ENCODE measurements at places on chromosomes 6 and 20.

DNA sequence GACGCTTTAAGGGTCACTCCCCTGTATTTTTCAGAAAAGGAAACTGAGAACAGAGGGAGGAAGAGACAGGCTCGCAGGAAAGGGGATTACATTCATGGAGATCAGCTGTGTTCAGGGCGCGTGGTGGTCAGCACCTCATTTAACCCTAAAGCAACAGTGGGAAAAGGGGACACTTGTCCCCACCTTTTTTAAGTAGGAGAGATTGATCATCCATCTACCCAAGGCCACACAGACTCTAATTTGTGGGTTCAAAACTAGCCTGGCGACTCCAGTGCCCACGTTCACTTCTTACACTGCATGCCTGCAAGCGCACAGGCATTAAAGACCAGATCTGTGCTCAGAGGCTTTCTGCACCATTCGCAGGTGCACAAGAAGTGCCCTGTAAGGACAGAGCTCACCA lies 167.9 kb upstream of the SNX9 start:
- DNase-seq: no peak

DNA sequence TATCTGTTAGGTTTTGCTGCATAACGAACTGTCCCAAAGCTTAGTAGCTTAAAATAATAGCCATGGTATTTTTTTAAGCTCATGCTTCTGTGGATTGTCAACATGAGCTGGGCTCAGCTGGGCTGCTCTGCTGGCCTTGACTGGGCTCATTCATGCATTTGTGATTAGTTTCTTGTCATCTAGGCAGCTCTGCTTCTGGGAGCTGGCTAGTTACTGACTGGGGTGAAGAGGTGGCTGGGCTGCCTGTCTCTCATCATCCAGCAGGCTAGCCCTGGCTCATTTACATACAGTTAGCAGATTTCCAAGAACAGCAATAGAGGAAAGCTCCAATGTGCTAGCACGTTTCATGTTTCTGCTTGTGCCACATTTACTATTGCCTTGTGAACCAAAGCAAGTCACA lies 165.1 kb upstream of the PCSK2 start:
- no peak for DNase-seq

- no peak for DNase-seq
Measured at GRCh38 chr6:34926655-34927054, 37.6 kb downstream of the ANKS1A start.

DNA sequence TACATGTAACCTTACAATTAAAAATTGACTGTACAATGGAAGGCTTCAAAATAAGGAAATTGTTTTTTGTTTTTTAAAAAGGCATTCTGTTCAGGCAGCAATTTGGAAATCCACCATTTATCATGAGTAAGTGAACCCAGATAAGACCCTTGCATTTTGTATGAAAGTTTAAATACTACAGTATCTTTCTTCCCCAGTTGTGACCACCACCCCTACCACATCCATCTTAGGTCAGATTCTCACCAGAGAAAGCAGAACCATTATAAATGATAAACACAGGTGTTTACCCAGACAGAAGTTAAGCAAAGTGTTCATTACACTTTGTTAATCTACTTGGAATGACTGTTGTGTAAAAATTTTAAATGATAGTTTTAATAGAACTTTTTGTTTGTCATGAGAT lies 20.2 kb downstream of the SENP6 start:
- DNase-seq: no peak

DNA sequence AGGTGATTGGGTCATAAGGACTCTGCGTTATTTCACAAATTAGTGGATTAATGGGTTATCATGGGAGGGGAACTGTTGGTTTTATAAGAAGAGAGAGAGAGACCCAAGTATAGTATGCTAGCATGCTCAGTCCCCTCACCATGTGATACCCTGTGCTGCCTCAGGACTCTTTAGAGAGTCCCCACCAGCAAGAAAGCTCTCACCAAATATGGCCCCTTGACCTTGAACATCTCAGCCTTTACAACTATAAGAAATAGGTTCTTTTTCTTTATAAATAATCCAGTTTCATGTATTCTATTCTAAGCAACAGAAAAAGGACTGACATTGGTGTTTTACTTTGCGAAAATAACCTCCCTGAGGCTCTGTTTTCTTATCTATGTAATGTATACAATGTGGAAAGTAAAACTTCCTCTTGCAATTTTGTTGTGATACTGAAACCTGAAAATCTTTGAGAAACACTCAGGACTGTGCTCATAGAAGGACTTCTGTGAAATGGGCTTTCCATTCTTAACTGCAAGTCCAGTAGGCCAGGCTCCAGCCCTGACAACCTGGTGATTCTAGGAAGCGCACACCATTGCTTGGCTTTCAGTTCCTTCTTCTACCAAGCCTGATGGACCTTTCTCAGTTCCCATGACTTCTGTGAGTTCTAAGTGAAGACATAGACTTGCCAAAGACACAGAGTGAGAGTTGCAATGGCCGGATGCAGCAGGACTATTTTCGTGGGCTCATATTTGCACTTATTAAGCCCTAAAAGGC lies 21.9 kb downstream of the SIRPD start:
- no peak for DNase-seq

DNA sequence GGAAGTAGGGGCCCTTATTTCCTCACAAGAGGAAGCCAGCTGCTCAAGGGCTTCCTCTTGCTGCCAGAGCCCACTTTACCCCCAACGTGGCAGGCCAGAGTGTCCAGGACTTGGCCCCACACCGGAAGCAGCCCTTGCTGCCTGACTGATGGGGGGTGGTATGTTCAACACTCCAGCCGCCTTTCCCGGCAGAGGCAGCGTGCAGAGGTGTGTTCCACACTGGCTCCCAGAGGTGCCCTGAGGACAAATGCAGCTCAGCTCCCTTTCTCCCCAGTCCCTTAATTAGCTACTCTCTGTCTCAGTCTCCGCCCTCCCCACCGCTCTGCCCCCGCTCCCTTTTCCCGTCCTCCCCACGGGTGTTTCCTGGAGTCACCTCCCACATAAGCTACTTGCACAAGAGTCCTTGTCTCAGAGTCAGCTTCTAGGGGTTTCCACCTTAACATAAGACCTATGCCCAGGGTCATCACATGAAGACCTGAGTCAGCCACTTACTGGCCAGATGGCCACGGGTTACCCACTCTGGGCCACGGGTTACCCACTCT lies 61.7 kb upstream of the SHLD1 start:
- DNase-seq: no peak

- no peak for DNase-seq
Measured at GRCh38 chr6:18209539-18210197, 54.4 kb downstream of the KDM1B start.

DNA sequence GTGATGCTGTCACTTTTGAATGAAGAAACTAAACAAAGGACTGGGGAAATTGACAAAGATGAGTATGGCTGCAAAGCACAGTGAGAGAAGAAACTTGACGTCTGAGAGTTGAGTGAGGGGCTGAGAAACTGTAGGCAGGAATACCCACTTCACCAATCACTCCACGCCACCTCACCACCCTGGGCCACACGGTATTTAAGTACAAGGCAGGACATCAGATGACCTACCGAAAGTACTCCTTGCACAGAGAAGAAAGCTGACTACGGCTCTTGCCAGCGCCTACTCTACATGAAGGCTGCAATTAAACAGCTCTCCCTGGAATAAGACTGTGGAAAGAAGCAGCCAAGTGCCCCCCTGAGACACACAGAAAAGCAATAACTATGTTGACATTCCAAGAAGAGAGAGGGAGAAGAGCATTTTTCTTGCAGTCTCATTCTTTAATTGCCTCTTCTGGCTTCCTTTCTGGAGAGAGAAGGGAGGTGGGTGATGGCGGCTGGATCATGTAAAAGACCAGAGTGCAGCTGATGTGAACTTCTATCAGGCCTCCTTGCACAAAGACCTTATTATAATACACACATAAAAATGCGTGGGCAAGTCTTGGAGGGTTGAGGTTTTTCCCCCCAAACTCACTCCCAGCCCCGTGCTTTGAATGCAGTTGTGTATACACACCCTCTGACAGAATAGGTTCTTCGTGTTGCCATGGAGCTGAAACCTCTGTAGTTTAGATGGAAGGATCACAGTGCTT lies 44.6 kb downstream of the HIVEP2 start:
- DNase-seq: no peak

DNA sequence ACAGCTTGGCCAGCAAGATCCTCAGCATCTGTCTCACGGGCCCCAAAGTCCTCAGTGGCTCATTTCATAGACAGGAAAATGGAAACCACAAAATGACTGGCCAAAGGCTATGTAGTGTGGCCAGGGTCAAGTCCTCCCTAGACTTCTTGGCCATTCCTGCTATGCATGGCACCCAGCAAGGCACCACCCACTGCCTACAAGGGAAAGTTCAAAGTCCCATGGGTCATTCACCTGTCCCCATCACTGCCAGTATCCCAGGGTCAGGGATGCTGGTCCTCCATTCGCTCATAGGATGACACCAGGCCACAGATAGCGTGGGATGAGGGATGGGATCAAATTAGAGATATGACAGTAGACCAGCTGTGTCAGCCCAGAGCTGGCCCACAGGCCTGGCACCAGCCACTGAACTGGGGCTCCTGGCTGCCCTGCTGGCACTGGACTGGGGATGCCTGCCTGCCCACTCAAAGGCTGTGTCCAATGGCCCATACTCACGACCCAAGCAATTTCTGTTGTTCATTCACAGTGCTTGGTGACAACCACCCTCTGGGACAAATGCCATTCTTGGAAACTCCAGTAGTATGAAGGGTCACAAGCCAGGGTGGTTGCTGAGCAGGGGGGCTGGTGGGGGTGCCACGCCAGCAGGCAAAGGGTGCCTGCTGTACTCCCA lies 11.6 kb downstream of the ADISSP start:
- DNase-seq: no peak

Measured in stimulated activated CD4-positive, alpha-beta T cell treated with anti-CD3 and anti-CD28 coated beads, Interleukin-1b, Interleukin-23, amount 100 ng/mL, for 1 hour (primary cell).